ENCODE measurements at places on chromosomes 2 and 18.

GRCh38 chr2:28956415-28956826, 24.7 kb upstream of the TOGARAM2 start:
- peak; percentile 81 for DNase-seq

- DNase-seq = no peak
These were observed 188.9 kb downstream of the LDLRAD4 start for GRCh38 chr18:13407484-13407883.

DNA sequence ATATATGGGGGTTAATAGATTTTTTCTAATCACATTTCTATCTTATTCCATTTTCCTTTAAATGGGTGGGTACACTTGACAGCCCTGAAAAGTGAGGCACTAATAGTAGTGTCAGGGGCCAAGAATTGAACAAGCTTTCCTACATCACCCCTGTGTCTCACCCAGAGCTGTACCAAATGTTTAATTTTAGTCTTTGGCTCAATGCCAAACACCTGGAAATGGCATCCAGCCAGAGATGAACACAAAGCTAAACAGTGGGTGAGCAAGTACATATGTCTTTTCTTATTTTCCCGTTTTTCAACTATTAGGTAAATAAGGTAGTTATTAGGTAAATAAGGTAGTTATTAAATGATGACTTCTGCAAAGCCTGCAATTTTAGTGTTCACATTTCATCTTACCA, 276.3 kb upstream of the ERBB4 start:
- DNase-seq = no peak

GRCh38 chr2:100230754-100231153, 88.4 kb upstream of the AFF3 start:
- no peak for DNase-seq

- no peak for DNase-seq
These were observed 11.8 kb downstream of the FN1 start for GRCh38 chr2:215423928-215424540.

DNA sequence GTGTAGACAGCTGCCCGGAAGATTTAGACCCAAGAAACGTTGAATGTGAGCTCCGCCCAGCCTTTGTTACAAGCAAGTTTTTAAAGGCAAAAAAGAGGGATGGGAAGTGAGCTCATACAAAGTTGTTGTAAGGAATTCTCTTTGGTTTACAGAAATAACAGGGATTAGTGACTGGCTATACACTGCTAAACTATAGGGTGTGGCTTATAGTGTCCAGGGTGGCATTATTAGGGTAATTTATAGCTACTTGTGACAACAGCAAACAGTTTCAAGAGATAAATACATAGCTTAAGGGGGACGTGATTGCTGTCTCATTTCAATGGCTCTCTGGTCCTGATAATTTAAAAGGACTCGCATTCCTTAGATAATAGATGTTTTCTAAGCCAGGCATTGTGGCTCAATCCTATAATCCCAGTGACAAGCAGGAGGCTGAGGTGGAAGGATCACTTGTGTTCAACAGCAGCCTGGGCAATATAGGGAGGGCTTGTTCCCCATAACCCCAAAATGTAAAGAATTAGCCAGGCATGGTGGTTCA, 66.5 kb upstream of the TGIF1 start:
- no peak for DNase-seq

DNA sequence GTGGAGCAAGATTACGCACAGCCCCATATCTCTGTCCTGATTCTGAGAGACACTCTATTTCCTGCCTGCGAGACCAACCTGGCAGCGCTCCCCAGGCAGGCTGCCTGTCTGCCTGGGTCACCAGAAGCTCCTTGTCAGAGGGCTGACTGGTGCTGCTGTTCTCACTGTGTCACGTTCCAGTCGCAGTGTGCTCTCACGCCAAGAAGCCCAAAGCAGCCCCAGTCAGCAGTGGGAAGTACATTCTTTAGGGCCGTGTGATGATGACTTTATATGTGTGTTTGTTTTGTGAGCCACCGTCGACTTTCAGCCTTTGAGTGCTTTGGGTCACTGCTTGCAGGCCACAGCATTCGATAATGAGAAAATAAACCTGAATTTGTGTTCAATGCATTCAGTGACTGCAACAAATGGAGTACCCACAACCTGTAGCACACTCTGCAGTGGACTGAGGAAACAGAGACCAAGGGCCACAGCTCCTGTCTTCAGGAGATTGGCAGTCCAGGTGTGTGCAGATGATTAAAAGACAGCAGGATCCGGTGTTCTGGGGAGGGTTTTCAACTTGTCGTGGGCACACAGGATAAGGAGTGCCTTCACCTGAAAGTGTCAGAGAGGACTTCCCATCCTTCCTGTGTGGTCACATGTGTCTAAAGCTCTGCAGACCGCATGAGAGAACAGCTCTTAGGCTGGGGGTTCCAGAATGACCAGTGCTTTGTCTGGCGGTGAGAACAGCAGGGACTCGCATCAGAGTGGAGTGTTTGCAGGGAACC, 4.8 kb downstream of the TNFRSF11A start:
- DNase-seq = peak; percentile 73

GRCh38 chr2:88127888-88128653, at the start of gene FABP1:
Gene FABP1, minus strand, starts transcription at chr2:88128062. Its CDS starts 45 bp downstream, at chr2:88128017.
- DNase-seq = no peak

DNA sequence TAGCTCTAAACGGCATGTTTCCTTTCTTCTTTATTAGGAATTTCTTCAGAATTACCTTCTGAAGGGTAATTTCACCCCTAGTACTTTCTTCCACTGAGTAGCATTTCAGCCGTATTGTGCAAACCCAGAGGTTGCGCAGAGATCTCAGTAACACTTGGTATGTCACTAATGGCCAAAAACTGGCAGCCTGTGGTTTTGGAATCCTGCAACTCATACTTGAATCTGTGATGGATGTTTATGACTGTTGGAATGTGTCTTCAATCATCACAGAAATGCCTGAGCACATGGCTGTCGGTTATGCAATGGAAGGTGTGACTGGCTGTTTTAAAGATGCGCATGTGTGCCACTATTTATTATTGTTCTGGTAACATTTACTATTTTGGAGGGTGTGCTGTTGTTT, 100.0 kb downstream of the COLEC12 start:
- DNase-seq = peak; percentile 51

DNA sequence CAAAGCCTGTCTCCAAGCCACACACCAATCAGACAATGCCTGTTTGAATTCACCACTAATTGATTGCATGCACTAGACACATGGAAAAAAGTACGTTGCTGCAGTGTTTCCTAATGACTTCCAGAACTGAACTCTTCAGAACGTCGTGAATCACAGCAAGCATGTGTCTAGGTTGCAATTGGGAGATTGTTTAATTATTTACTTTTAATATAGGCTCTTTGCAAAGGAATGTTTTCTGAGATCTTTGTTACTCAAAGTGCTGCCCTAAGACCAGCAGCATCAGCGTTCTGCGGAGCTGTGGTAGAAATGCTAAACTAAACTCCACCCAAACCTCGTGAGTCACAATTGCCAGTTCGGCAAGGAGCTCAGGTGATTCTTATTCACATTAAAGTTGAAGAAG, 52.7 kb upstream of the CCDC68 start:
- DNase-seq = no peak

- no peak for DNase-seq
These were observed 166.0 kb downstream of the AGAP1 start for GRCh38 chr2:235659767-235660322.

DNA sequence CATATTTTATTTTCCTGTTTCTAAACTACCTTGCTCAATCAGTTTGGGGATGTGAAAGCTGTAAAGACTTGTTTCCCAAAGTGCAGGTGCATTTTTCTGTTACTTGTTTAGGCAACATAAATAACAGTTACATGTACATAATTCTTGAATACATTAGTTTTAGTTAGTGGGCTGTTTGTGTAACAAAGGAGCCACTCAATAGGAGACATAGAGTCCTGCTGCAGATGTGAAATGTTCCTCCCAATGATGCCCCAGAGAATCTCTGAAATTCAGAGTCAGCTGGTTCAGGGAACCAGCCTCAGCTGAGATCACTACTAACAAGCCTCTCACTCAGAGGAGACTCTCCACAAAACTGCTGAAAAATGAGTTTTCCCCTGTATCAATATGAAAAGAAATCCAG, 91.5 kb upstream of the TWSG1 start:
- DNase-seq = no peak

DNA sequence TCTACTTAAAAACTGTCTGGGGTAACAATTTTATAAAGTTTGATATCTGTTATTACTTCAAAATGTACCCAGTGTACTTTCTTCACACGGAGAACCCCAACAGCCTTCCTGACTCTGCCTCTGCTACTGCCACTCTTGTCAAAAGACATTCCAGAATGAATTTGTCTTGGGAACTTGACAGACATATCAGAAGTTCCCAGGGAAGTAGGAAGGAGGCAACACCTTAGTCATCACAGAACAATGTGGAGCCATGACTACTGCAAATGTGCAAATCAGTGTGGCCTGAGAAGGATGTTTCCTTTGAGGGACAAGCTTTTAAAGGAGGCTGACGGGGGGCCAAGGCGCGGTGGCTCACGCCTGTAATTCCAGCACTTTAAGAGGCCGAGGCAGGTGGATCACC, 133.8 kb upstream of the RNF152 start:
- no peak for DNase-seq

- DNase-seq = no peak
These were observed 2.0 kb downstream of the SLC66A3 start for GRCh38 chr2:11157296-11157695.

DNA sequence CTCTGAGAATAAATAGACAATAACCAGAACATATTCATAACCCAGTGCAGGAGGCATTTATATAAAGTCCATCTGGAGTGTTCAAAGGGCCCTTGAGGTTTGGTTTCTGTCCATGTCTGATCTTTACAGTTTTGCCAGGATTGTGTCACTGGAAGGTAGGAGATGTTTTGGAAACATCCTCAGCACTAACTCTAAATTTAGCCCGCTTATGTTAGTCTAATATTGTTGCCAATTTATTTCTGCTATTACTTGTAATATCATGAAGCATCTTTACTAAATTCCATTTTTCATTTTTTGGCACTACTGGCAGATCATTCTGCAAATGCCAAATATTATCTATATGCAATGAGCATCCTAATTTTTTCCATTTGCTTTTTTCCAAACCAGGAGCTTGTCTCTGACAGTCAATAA, 22.4 kb upstream of the REV1 start:
- no peak for DNase-seq

DNA sequence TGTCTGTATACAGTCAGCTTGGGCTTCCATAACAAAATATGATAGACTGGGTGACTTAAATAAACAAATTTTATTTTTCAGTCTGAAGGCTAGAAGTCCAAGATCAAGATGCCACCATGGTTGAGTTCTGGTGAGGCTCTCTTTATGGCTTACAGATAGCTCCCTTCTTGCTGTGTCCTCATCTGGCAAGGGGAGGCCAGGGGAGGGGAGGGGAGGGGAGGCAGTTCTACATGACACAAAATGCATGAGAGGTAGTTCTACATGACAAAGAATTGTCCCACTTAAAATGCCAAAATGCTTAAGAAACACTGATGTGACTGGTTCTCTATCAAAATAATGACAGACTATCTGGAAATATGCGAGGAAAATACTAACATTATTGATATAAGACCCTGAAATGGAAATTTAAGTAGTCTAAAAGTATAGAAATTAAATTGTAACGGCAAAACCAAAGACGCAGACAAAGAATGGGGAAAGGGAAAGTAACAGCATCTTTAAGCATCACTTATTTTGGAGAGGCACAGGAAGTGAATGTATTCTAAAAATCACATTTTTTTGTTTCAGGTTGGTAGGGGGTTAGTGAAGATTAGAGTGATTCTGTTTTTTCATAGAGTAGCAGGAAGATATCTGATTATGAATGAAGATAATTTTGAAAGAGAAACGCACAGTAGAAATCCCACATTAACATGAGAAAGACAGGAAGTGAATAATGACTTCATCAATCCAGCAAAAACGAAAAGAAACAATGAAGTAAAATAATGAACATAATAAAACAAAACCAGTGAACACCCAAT, 131.4 kb downstream of the STRN start:
- no peak for DNase-seq

DNA sequence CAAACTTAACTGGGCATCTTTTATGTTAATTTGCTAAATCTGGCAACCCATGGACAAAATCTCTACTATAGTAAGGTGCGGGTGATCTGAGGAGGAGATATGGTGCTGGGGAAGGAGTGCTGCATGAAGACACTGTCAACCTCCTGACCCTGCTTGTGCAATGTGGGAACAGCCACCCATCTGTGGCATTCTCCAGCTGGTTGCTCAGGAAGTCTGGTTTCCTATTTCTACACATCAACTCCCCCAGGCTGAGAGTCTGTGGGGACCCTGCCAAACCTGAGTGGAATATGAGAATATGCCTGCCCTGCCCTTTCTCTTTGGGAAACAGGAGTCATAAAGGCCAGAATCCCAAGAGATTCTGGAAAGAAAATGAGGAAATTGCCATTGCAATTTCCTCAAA, 60.1 kb upstream of the PAX3 start:
- peak; percentile 78 for DNase-seq

DNA sequence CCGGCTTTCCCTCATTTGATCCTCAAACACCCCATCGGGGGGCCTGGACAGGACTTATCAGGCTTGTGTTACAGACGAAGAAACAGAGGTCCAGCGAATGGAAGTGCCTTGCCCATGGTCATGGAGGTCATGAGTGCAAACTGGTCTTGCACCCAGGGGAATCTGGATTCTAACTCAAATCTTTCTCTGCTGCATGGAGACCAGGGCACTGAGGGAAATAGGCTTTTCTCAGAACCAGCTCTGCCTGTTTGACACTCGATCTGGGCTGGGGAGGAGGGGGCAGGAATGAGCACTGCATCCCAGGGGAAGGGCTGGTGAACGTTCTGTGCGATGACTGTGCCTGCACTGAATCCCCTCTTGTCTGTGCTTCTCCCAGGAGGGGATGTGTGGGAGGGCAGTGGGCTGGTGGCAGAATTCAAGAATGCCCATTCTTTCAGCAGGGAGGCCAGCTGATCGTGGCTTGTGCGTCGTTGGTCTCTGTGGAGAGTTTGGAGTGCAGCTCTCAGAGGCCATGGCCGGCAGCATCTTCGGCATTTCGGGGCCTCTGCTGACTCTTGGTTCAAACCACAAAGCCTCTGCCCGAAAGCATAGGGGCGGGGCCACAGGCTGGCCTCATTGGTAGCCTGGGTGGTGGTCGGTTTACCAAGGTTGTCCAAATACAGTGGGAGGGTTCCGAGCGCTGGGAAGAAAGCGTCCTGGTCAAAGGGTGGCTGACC, 171.6 kb downstream of the DDX1 start:
- DNase-seq = no peak

DNA sequence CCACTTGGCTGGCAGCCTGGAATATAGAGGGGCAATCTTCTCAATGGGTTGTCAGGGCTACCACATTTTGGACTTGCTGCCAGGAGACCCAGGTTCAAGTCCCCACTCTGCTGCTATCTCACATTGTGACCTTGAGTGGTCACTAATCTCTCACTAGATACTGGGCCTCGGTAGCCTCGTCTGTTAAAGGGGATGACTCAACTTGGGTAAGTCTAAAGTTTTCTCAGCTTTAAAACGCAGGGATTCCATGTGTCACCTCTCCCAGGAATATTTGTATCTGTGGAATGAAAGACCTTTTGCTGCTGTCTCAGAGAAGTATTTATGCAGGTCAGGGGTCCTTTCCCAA, 86.3 kb downstream of the SEMA4F start:
- DNase-seq = no peak

- DNase-seq = no peak
These were observed 27.9 kb downstream of the AOX1 start for GRCh38 chr2:200613692-200614091.

DNA sequence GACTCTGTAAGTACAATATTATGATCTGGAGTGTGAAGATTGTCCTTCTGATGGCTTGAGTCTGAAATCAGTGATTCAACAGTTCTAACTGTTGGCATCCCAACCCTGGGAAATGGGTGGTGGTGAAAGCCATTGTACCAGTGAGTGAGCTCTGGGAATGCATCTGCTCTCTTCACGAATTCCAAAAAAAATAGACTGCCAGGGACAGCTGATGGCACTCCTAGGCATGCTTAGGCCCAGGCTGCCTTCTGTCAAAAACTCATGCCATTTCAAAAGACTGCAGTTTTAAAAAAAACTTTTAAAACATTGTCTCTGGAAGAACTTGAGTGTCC, 20.3 kb downstream of the OXER1 start:
- no peak for DNase-seq
